Thoracic aorta (tissue), 2 donors: ENCODE measurements at places on chromosomes 5 and 9.

DNA sequence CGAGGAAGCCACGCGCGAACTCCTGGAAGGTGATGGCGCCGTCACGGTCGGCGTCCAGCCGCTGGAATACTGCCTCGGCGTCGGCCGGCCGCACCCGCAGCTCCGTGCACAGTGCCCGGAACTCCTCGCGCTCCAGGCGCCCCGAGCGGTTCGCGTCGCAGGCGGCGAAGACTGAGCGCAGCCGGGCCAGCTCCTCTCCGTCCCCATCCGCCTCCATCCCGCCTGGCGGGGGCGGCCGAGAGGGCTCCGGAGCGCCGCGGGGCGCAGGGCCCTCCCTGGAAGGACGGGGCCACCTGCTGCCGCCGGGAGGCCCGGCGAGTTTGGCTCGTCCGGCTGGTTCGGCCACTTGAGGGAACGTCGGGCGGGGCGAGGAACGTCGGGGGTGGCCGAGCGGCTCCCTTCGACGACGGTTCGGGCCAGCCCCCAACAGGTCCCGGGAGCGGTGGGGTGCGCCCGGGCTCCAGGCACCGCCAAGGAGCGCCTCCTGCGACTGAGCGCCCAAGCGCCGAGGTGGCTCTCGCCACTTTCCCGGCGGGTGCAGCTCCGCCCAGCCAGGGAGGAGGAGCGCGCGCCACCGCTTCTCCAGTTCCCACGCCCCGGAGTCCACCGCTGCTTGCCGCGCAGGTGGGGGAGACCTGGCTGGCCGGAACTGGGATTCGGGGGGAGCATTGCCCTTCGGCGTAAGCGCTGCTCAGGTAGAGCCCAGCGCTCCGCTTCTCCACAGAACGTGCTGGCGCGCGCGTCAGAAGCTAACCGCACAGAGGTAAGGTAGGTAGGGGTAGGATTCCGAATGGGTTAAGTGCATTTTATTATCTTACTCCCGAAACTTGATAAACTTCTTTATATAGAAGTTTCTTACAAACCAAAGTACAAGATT lies at the start of gene RASEF:
Gene RASEF (minus strand): TSS at position 492 of the 877 bp plus-strand sequence. CDS start 275 bp downstream, at position 217.
- DNase-seq: no peak

DNA sequence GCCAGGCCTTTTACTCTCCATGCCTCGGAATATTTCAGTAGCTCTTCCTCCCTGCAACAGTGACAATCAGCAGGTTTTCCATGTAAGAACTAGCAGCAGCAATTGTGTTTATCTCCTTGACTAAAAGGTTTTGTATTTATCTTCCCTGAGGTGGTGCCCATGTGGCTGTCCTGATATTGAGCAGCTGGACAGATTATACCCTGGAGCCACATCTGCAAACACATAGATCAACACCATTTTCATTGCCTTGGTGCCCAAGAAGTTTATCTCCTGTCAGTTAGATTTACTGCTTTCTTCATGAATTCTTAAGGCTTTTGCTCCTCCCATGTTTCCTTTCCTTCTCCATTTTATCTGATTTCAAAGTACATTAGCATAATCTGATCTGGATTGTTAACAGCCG lies 378.4 kb downstream of the SPATA31D1 start:
- no peak for DNase-seq

- no peak for DNase-seq
These were observed 10.5 kb downstream of the BRD3 start for GRCh38 chr9:134057307-134057657.

DNA sequence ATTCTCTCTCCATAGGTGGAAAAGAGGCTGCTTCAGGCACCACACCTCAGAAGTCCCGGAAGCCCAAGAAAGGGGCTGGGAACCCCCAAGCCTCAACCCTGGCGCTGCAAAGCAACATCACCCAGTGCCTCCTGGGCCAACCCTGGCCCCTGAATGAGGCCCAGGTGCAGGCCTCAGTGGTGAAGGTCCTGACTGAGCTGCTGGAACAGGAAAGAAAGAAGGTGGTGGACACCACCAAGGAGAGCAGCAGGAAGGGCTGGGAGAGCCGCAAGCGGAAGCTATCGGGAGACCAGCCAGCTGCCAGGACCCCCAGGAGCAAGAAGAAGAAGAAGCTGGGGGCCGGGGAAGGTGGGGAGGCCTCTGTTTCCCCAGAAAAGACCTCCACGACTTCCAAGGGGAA lies 16.4 kb downstream of the CD74 start:
- no peak for DNase-seq

GRCh38 chr5:170301981-170302652 lies 4.5 kb upstream of the LCP2 start:
- DNase-seq: no peak

- no peak for DNase-seq
These were observed 31.3 kb downstream of the CPEB4 start for GRCh38 chr5:173919443-173919842.

DNA sequence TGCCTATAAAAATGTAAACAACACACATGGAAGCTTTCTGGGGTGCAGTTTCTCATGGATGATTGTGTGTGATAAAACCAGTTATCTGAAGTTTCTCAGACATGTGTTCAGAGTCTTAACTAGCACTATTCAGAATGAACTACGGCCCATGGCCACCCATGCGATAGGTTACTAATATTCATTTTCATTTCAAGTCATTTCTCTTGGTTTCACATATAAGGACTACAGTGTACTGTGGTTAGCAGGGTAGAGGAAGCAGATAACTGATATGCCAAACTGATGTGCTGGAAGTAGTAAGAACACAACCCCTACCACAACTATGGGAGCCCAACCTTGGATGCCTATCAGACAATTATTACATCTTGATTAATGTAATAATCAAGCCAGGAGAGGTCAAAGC lies 372.1 kb downstream of the DTWD2 start:
- DNase-seq: no peak

DNA sequence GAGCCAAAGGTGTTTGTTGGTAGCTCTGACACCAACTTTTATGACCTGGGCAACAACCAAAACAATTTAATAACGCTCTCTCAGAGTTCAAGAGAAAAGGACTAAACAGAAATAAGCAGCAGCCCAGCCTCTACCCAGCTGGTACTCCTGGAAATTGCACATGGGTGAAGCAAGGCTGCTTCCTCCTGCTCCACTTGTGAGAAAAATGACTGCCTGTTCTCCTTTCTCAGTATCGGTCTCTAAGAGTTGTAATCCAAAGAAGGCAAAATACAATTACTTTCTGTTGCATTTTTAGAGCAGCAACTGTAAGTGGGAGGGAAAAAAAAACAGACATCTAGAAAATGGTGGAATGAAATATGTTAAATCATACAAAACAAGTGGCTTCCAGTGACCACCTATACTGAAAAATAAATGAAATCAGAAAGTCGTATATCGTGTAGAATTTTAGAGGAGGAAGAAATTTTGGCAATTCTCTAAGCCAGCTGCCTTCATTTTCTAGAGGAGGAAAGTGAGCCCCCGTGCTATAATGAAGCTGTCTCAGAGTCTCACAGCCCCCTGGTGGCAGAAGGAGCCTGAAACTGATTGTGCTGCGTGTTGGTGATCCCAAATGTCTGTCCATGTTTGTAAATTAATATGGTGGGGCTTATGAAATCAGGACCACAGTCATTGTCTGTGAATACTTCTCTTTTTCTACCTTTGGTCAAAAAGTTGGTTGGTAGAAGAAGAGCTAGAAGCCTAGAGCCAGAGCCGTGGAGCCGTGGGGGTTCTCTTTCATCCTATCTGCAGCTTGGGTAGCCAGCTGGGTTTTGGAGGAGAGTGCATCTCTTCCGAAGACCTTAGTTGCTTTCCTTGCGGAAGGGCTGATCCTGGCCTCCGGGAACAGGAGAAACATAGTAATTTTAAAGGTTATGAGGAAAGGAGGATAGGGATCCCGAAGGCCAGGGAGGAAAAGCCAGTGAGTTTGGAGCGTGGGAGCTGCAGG lies 139.9 kb downstream of the PIP5K1B start:
- peak; percentile 11 for DNase-seq

GRCh38 chr5:40623480-40624420 lies 56.0 kb upstream of the PTGER4 start:
- no peak for DNase-seq

DNA sequence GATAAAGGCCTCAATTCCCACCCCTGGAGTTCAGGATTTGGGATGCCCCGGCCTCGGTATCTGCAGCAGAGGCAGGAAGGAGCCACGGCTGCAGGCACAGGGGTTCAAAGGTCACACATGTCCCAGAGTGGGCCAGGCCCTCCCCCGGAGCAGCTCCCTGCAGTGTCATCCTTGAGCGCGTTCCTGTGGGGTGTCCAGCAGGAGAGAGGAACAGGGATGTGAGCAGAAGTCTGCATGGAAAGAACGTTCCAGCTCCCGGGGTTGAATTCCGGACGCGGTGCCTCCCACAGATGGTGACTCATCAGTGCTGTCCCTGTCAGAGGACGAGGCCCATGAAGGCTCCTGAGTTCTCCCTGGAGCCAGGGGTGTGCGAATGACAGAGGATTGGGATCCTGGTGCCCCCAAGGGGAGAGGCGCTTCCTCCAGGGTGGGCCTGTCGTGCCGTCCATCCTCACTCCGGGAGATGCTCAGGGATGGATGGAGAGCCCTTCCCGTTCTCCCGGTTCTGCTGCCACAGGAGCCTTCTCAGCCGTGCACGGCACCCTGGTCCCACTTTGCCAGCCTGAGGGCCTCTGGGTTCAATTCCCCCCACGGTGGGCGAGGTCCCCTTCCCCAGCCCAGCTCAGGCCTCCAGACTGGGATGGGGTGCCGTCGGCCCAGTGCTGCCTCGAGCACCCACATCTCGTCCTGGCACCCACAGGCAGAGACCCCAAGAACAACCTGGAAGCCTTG lies 3.1 kb downstream of the LCN1 start:
- no peak for DNase-seq

GRCh38 chr9:20095430-20096092 lies 306.7 kb upstream of the SLC24A2 start:
- DNase-seq: no peak

DNA sequence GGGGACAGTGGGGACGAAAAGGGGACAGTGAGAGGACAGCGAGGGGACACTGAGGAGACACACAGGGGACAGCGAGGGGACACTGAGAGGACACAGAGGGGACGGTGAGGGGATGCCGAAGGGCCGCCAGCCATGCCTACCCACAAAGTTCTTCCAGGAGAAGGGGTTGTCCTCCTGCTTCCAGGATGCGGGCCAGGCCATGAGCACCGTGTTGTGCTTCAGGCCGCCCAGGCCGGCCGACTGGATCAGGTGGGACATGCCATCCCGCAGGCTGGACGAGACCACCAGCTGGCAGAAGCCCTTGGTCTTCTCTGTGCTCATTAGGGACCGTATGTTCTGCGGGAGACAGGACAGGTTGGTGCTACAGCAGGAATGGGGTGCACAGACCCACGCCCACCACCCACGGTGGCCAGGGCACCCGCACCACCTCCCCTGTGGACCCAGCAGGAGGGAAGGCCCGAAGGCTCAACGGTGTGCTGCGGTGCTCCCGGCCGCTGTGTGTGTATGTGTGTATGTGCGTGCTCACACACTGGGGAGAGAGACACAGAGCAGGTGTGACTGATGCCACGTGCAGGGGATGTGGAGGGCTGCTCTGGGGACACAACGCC lies 46.6 kb downstream of the SLC12A7 start:
- DNase-seq: no peak

GRCh38 chr9:69089491-69089890 lies 53.9 kb downstream of the FXN start:
- no peak for DNase-seq

DNA sequence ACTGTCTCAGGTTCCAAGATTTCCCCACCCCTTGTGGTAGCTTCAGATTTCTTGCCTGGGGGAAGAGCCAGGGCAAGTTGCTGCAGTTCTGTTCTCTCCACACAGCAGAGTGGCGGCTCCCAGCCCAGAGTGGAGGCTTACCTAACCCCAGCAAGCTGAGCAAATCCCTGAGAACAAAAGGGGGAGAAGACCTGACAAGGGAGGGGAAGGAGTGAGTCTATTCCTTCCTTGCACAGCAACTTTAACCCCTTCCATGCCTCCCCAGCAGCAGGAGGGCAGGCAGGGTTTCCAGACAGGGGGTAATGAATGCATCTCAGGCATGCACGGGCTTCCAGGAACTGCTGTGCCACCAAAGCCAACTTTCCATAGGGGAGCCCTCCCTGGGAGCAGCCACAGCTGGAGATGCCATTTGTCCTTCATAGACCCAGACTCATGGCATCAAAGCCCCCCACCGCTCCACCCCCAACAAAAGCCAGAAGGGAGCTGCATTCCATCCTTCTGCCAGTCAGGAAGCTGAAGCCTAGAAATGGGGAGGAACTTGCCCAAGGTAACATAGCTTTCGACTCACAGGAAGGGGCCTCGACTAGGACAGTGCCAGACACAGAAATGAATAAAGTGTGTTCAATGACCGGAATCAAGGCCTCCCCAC lies 28.8 kb upstream of the FAT2 start:
- DNase-seq: no peak

- DNase-seq: no peak
These were observed 4.9 kb downstream of the TUT7 start for GRCh38 chr9:86349271-86349670.

DNA sequence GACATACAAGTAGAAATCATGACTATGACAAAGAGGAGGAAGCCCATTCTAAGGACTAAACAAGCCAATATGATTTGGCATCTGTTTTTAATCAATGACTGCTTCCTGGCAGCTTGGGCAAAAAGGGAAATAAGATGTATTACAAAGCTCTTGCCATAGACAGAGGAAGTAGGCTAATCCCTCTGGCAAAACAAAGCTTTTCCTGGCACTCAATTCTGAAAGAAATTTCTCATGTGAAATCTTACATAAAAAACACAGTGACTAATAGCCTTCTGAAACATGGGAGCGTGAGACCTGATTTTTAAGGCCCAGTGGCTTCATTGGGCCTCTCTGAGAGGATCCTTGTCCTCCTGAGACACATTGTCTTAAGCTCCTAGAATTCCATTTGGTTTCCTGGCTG lies 93.6 kb downstream of the COL23A1 start:
- no peak for DNase-seq

GRCh38 chr5:50717651-50718050 lies 51.2 kb downstream of the PARP8 start:
- no peak for DNase-seq

DNA sequence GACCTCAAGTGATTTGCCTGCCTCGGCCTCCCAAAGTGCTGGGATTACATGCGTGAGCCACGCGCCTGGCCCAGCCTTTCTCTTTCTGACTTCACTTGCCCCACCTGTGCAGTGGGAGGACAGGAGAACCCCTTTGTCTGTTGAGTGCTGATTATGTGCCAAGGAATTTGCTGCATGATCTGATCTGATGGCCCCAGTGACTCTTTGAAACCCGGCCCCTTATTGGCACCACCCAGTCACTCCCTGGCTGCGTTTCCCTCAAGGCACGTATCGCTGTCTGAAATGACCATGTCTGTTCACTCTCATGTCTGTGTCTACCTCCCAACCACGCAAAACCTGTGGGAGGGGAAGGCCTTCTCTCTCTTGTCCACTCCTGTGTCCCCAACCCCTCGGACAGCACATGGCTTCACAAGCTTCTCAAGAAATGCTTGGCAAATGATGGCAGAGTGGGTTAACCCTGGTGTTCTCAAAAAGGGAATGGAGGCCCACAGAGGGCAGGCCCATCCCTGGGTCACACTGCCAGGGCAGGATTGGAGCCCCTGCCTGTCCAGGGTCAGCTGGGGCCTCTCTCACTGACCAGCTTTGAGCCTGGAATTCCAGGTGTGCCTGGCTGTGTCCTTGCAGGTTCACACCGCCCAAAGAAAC lies 21.9 kb downstream of the NEK6 start:
- no peak for DNase-seq

- DNase-seq: no peak
These were observed 1.4 kb downstream of the OTULIN start for GRCh38 chr5:14665949-14666348.
